ENCODE measurements at places on chromosomes 12 and 14.

DNA sequence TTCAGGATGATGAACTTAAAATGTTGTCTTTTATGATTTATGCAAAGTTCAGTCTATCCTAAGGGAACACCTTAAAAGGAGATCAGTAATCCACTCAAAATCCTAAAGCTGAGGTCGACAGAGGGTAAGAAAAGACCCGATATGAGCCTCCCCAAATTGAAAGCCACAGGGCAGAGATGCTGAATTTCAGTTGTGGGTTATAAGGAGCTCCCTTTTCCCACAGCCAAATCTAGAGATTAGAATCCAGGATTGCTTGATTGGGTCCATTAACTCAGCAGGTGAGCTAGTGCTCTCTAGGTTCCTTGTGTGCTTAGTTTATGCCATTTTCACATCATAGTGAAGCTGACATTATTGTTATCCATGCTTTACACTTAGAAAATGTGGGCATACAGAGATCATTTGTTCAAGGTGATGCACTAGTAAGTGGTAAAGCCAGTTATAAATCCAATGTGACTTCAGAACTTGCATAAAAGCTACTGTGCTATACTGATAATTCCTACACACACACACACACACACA is 417.5 kb downstream of the TMEM117 start:
- DNase-seq = no peak

DNA sequence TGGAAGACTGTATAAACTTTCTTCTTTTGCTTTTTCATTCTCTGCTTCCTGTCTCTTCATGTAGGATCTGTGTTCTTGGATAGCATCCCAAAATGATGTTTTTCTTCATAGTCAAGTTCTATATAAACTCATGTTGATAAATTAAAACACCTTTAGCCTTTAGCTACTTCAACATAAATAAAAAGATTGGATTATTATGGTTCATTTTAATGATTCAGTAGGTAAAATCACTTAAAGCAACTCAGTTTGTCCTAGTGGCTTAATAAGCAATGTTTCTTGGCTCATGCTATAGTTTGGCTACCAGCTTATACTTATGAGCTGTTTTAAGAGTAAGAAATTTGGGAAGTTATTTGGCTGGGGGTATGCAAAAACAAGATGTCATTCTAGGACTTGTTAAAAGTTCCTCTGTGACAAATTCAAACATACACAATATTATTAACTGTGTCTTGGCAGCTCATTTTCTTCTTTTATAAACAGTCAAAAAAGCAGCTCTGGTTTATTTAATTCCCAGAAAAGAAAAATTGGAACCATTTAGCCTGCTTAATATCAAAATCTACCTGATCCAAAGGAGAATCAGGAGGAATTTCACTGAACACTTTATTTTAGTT is 111.4 kb downstream of the TMTC3 start:
- DNase-seq = no peak

DNA sequence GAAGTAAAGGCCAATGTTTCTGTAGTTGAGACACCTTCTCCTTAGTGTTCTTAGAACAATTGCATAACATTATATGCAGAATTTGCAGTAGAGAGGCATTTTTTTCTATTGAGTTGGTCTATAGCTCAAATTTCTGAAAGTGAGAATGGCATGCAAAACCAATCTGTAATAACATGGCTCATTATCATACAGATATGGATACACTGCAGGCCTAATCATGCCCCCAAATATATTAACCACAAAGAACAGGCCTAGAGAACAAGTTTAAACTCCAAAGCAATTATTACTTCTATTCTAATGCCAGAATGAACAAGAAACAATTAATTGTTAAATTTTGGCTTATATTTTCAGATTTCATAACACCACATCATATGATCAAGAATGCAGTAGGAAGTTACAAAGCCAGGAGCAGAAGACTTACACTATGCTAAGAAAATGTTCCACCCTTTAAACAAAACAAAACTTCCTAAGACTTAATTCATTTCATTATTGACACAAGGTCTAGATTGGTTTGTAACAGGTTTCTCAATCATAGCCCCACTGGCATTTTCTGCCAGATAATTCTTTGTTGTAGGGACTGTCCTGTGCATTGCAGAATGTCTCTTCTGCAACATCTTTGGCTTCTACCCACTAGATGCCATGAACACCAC is 26.9 kb downstream of the TMTC1 start:
- DNase-seq = no peak

DNA sequence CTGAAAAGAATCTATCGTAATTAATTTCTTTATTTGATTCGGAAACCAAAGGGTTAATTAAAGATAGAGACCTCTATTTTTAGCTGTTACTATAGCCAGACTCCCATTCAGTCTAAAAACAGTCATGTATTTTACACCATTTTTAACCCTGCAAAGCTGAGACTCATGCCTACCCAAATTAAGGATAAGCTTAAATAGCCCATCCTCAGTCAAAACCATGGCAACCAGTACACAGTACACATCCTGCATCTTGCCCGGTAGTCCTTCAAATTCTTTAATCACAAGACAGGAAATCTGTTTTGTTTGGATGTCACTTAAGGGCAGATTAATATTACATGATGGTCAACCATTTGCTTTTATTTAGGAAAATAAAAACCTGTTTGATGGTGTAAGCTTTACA is 25.5 kb upstream of the KCNK10 start:
- DNase-seq = peak; percentile 1

- DNase-seq = no peak
Measured at GRCh38 chr12:123390498-123391426, 6.8 kb downstream of the KMT5A start.

- DNase-seq = no peak
Measured at GRCh38 chr14:89927186-89927865, 27.2 kb downstream of the EFCAB11 start.

DNA sequence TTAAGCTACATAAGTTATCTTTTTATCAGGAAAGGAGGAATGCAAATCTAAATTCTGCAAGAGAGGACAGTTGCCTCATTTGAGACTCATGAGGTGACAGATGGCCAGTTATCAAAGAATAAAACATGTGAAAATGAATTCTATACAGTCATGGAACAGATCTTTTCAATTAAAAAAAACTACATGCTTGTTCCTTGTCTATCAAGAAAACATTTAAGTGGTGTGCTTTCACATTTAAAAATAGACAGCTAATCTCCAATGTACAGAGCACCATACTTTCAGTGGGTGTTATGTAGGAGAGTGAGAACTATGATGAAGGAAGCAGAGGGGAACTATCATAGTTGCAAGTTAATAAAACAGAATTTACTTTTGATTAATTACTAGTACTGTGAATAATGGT is 76.7 kb upstream of the TTC7B start:
- DNase-seq = no peak

- DNase-seq = peak; percentile 54
Measured at GRCh38 chr14:63928744-63929174, 76.0 kb downstream of the SYNE2 start.

- no peak for DNase-seq
Measured at GRCh38 chr12:51484119-51484518, 59.5 kb downstream of the SLC4A8 start.

DNA sequence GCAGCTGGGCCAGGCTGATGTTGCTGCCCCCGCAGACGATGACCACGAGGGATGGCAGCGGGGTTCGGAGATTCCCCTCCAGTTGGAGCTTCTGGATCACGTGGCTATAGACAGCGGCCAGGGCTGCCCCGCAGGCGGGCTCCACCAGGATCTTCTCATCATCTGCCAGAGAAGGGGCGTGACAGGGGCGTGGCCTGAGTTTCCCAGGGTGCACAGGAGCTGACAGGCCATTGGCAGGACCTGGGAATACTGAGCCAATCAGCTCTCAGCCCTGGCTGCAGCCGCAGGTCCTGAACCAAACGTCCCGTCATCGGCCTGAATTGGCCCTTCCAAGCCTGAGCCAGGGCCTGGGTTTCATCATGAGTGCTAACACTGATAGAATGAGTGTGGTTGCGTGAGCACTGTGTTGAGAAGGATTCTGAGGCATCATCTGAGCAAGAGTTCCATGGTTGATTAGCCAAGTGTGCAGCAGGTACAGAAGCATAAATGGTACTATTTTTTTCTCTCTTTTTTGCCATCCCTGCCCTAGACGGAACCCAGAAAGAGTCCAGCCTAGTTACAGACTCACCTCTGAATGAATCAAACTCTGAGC is 10.6 kb downstream of the SDS start:
- DNase-seq = no peak

GRCh38 chr14:39157491-39157890 is 12.6 kb downstream of the TRAPPC6B start:
- DNase-seq = no peak

DNA sequence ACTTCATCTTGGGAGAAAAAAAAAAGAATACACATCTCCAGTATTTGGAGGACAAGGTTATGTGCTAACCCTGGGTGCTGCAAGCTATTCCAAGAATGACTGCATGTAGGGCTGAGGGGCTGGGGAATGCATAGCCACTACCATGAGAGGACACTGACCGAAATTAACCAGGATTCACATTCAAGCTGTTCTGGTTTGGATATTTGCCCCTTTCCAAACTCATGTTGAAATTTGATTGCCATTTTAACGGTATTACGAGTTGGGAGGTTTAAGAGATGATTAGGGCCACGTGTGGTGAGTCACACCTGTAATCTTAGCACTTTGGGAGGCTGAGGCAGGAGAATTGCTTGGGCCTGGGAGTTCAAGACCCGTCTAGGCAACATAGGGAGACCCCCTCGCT is 18.5 kb upstream of the MARK3 start:
- DNase-seq = no peak

GRCh38 chr12:109482894-109483293 is 5.5 kb downstream of the UBE3B start:
- DNase-seq = peak; percentile 25

- no peak for DNase-seq
Measured at GRCh38 chr12:117452112-117452511, 90.7 kb upstream of the NOS1 start.

DNA sequence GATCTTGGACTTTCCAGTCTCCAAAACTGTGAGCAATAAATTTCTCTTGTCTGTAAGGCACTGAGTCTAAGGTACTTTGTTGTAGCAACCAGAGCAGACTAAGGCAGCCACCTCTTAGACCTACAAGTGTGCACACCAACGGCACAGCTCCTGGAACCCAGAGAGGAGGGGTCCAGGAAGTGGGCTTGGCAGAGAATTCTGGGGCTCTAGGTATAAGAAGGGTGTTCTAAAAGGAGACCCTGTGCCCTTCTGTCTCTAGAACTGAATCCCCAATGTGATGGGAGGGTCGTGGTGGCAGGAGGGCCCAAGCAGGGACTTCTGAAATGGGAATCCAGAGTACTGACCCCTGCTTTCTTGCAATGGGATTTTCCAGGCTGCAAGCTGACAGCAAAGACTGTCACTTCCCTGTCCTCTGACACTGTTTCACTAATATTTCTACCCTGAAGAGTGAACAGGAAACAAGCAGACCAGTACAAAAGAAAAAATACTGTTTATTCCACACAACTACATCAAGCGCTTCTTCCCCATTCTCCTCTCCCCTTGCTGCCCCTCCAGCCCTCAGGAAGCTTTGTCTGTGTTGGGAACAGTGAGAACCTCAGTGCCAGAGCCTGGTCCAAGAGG is 13.6 kb upstream of the TFCP2 start:
- DNase-seq = no peak

DNA sequence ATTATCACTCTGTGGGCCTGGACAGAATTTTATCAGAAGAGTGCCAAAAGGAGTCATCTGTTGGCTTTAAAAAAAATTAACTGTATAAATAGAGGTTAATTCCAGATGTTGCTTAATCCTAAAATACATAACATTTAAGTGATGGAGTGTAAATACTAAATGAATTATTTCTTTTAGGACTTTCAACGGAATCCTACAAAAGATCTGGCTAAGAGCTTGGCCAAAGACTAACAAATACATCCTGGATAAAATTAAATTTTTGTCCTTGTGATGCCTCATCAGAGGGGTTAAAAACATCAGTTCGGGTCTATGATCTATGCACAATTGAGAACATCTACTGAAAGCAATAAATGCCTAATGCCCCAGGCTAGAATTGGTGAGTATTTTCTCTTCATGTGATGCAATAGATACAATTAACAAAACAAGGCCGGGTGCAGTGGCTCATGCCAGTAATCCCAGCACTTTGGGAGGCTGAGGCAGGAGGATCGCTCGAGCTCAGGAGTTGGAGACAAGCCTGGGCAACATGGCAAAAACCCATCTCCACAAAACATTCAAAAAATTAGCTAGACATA is 49.8 kb upstream of the RAP1B start:
- DNase-seq = no peak

DNA sequence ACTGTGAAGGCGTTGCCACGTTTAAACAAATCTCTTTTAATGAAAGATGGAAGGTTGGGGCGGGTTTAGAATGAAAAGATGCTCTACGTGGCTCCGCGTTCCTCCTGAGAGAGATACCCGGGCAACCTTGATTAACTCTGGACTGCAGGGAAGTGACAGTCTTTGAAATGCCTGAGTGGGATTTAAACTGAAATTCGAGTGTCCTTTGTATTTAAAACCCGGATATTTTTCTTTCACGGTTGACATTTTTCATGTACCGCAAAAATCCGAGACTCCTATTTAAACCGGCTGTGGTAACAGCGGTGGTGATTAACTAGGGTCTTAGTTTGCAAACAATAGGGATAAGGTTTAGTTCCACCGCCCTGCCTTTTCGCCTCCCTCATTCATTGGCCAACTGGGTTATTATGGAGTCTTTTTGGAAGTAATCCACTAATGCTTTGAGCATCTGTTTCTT is 707 bp downstream of the G2E3 start:
- no peak for DNase-seq

DNA sequence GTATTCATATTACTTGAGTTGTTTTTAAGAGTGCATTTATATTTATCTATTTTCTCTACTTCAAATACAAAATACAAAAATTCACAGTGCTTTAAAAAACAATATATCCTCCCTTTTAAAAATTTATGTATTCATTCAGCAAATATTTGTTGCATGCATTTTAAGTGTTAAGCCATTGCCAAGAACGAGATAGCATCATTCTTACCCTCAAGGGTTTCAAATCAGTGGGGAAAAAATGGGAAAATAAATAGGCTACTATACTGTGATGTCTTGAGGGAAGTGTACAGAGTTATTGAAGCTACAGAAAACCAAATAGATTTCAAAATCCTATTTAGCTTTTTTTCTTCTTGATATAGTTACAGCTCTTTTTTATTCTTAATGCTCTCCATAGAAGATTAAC is 23.2 kb downstream of the MRPS35 start:
- DNase-seq = no peak

DNA sequence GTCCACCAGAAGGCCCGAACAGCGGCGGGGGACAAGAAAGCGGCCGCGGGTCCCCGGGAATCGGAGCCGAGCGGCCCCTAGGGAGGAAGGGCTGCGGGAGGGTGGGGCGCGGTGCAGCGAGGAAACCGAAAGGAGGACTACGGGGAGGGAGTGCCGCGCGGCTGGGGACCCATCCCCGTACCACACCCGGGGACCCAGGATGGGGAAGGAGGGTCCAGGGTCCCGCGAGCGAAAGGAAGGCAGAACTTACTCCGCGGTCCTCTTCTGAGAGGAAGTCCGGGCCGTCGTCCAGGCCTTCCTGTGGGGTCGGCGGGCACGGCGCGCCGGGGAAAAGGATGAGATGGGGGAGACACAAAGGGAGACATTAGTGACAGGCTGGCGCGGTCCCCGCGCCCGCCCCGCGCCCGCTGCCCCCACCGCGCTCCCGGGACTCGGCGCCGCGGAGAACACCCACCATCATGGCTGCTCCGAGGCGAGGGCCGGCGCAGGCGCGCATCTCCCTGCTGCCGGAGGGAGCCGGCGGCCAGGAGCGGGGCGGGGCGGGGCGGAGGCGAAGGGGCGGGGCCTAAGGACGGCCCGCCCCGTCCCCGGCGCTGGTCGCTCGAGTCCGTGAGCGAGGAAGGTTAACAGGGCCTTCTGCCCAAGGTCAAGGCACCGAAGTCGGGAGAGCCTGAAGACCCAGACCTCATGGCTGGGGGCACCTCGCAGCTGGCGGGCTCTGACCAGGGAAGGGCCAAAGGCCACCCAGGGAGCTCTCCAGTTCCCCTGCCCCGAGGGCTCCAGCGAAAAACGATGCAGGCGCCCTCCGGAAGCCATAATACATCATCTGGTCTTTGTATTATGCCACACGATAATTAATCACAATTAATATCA is at the start of gene SNX6:
SNX6 (minus strand) TSS at position 492 of the 873 bp plus-strand sequence; CDS start at position 460, 32 bp downstream.
- peak; percentile 97 for DNase-seq

Measured in NCI-H2029 (cell line).